ENCODE measurements at places on chromosomes 5 and 9.
A peak's percentile ranks its signal among the peaks of the same experiment; 100 is the strongest.

- DNase-seq, result no peak
Measured at GRCh38 chr5:170540271-170540670, 36.5 kb downstream of the KCNIP1 start.

DNA sequence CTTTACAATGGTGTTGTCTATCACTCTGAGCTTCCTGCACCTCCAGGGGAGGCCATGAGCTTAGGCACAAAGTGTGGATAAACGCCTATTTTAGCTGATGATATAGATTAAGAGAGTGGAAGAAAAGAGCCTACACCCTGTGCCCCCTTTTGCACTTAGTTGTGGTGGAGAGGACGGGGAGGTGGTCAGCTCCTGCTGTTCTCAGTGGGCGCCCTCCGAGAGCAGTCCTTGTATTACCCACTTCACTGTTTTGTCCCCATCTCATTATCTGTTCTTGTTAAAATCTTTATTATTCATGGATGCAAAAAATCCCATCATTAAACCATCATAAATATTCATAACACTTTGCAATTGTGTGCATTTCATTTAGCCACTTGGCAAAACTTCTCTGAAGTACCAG is 303.3 kb downstream of the EFNA5 start:
- no peak for DNase-seq

DNA sequence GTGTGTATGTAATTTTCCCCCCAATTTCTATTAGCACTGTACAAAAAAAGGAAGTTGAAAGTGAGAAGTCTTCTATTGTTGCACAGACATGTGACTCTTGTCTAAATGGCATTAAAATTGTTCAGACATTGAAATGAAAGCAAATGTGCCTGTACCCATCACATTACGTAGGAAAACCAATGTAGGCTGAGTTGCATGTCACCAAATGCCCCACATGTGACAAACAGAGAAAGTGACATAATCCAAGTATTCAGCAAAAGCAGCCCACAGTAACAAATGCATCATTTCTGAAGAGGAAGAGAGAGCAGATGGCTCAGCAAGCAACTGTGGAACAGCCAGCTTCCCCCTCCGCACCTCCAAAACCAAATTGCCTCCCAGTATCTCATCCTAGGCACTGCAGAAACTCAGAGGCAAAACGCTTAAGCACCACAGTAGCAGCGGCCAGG is 161.5 kb upstream of the NR4A3 start:
- DNase-seq, result no peak

DNA sequence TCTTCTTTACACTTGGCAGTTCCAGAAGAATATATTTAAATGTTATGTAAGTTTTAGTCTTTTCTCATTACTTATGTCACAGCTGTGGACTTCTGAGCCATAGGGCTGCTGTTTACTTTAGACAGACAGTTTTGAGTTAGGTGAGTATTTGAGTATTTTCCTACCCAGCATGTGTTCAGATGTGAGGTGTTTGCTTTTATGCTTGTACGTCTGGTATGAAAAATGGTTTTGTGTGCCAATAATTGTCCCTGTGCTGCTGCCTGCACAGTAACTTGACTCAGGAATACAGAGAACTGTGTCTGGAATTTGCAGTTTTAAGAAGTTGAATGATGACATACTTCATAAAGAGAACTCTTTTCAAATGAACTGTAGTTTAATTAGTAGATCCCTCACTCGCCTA is 20.8 kb downstream of the MEGF10 start:
- DNase-seq, result no peak

DNA sequence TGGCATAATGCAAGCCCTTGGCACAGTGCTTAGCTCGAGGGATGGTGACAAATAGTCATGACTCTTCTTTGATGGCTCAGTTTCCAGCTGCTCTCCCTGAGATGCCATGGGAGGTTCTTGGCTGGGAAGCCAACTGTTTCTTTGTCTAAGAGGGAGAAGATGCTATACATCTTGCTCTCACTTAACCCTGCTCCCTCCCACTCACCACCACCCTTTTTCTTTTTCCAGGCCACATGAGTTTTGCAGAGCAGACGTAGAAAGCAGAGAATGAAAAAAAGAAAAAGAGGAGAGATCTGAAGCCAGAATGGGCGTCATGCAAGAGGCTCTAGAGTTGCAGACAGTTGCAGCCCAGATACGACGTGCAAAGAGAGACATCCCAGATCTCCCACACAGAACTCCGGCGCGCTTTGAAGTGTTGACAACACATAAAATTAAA is 160.5 kb downstream of the FGF18 start:
- DNase-seq, result no peak

DNA sequence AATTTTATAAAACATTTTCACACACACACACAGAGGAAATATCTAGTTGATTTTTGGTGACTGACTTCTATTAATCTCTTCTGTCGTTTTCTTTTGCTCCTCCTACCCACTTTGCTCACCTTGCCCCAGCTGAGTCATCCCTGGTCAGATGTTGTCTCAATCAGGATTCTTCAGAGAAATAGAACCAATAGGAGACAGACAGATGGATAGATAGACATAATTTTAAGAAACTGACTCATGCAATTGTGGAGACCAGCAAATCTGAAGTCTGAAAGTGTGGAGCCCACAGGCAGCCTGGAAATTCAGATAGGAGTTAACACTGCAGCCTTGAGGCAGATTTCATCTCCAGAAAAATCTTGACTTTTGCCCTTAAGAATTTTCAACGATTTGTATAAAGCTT is 37.0 kb upstream of the PIK3R1 start:
- DNase-seq, result no peak

GRCh38 chr5:143196601-143197259 is 206.8 kb downstream of the NR3C1 start:
- no peak for DNase-seq

DNA sequence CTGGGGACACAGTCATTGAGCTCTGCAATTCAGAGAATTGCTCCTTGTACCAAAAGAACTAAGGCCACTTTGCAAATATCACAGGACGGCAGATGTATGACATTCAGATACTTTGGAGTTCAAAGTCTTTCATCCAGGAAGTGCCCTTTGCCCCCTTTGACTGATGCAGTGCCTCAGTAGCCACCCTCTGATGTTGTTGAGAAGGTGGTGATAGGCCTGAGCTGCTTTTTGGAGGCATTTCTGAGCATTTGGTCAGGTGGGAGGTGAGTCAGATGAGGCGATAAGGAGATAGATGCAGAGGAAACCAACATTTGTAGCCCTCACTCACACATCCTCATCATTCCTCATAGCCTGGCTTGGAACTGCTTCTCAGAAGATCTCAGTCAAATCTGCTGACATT is 63.4 kb downstream of the ANGPTL2 start:
- no peak for DNase-seq

- no peak for DNase-seq
Measured at GRCh38 chr9:109908459-109909390, 128.7 kb downstream of the PALM2AKAP2 start.

GRCh38 chr9:130292106-130292505 is 26.5 kb downstream of the HMCN2 start:
- no peak for DNase-seq

- peak; percentile 11 for DNase-seq
Measured at GRCh38 chr5:135881819-135882218, 13.8 kb downstream of the IL9 start.

DNA sequence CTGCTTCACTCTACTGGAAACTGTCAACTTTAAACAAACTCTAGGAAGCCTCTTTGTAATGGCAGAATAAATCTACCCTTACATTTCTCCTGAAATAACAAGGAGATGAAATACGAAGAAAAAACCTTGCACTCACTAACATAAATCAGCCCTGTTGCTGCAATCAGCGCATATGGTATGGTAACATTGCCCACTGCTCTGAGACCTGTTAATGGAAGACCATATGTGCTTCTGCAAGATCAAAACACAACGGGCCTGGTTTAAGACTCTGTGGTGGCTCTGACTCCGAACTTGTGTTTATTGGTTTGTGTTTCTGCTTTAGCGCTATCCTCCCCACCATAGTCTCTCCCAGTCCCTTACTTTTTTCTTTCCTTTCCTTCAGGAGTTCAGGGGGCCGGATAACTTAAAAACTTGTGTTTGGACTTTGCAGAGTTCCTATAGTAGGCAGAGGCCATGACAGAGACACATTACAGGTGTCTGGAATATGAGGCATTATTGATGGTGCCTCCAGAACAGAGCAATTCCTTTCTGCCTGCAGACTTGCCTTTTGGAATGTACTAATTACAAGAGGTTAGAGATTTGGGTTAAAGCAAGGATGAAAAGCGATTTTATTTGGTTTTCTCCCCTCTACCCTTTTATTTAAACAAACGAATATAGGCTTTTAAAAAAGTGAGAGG is 110.8 kb downstream of the PSAT1 start:
- no peak for DNase-seq

- no peak for DNase-seq
Measured at GRCh38 chr5:65061974-65062353, 293.2 kb downstream of the CWC27 start.

GRCh38 chr9:87749335-87750035 is 23.6 kb downstream of the CTSL start:
- DNase-seq, result no peak

- DNase-seq, result no peak
Measured at GRCh38 chr5:122401976-122402725, 90.1 kb downstream of the SNCAIP start.

DNA sequence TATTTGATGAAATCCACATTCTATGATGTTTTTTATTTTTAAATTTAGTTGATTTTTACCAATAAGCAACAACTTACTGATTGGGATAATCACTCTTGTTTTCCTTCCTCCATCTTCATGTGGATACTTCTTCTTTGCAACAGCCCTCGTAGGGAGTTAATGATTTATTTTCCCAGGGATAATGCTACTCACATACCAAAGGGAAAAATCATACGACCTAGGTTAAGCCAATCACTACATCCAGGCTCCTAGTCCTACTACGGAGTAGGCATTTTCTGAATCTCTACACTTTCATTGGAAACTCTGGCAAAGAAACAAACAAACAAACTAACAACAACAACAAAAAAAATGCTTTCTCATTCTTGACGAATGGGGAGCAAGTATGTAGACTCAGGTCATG is 663.4 kb downstream of the PTPRD start:
- no peak for DNase-seq

DNA sequence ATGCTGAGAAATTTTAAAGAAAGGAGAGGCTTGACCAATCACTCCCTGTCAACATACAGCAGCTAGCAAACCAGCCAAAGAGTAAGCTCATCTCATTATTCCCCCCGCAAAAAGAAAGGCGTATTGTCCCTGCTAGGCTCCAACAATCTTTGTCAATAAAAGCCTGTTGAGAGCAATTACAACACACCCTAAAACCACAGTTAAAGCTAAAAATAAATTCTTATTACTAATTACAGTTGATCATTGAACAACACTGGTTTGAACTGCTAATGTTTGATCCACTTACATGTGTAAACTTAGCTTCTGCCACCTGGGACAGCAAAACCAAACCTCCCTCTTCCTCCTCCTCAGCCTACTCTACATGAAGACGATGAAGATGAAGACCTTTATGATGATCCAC is 151.2 kb downstream of the TSSK1B start:
- DNase-seq, result no peak

DNA sequence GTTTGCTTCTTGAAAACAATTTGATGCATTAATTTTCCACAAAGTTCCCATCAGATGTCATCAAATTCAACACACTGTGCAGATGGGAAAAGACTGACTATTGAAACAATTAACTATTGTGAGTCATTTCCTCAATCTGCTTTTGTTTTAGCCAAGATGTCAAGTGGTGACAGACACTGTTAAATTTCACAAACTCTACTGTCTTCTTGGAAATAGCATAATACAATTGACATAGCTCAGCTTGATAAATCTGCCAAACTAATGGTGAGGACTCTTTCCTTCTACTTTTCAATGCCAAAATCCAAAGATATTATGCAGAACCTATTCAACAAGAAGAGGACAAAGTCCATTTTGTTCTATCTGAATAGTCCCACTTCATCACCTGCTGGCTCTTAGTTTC is 242.3 kb downstream of the CAAP1 start:
- DNase-seq, result no peak

DNA sequence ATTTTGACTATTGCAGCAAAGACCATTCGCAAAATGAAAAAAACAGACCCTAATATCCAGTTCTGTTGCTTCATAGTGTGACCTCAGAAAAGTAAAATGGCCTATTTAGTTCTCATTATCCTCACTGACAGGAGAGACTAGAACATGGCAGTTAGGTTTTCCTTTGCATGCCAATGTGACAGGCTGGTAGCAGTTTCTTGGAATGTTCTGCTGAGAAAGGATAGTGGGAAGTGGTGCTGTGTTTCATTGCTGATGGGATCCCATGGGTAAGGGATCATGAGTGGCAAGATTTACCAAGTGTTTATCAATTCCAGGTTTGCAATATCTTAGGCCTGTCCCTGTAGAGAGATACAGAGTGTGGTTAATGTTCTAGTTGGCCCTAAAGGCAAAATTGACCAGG is 88.5 kb downstream of the ACER2 start:
- no peak for DNase-seq

DNA sequence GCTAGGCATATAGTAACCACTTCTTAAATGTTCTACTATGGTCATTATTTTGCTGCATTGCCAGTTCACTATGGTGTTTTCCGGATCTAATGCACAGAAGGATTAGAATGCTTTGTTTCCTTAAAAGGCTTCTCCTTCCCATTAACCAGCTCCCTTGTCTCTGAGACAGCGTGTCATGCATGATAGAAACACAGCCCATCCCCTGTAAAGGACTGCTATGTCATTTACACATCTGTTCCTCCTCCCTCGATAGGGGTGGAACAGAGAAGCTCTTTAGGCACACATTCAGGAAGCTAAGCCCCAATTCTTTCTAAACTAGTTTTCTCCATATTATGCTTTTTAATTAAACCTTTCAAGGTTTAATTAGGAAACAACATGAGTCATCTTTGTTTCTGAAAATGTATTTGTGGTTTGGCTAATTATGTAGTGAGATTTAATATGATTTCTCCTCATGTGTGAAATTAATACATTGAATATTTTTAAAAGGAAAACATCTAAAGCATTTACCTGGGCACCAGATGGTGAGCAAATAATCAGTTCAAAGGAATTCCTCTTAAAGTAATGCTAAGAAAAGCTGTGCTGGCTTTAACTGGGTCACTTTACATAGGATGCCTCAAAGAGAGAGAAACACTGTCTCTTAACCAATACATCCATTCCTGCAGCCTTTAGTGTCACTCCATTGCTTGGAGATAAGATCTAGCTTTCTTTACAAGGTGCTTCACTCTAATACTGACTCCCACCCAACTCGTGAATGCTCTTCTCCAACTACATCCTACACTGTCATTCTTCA is 133.3 kb upstream of the PPP1R2B start:
- no peak for DNase-seq
